Stimulated activated CD4-positive, alpha-beta T cell treated with anti-CD3 and anti-CD28 coated beads, Interleukin-2, amount 100 ng/mL, for 24 hours (primary cell): ENCODE measurements at places on chromosomes 3 and 15.
A peak's percentile ranks its signal among the peaks of the same experiment; 100 is the strongest.

DNA sequence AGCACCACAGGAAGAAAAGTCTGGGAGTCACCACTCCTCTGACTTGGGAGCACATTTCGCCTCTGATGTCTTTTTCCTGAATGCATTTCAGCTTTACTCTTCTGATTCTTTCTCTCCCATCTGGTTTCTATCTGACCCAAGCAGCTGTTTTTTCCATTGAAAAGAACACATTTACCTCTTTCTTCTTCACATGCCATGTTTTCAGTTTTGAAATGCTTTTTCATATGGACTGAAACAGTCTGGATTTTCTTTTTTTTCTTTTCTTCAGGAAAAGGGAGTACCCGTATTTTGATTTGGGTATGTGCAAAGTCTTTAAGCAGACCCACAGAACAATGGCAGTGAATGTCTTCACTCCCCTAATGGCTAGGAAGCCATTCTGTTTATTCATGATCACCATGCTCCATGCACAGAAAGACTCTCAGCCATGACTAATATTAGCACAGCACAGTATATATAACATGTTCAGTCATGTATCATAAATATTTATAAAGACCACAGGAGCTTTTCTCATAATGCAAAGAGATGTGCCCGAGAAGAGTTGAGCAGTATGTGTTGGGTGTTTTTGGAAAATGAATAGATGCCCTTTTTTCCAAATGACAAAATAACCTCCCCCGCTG, 82.7 kb upstream of the LRIG1 start:
- no peak for DNase-seq

GRCh38 chr3:127749361-127749760, 73.0 kb downstream of the MGLL start:
- DNase-seq = no peak

GRCh38 chr15:74201710-74202420, 722 bp downstream of the STRA6 start:
- DNase-seq = no peak

DNA sequence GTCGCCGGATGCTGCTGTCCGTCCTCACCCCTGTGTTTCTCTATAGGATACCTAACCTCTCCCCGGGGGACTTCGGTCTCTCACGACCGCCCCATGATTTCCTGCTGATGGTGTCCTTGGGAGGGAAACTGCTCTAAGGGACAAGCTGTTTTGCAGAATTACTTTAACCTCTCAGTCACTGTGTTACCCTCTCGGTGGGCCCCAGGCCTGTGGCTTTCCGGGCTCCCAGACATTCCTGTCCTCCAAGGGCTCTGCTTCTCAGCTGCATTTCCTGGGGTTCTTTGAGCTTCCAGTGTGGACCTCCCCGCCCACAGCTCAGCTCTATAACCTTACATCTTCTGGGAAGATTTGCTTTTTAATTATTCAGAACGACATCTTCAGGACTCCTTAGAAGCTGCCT, 40.9 kb downstream of the CHST2 start:
- DNase-seq = no peak

GRCh38 chr3:122642935-122643334, 37.7 kb upstream of the PARP14 start:
- DNase-seq = no peak

DNA sequence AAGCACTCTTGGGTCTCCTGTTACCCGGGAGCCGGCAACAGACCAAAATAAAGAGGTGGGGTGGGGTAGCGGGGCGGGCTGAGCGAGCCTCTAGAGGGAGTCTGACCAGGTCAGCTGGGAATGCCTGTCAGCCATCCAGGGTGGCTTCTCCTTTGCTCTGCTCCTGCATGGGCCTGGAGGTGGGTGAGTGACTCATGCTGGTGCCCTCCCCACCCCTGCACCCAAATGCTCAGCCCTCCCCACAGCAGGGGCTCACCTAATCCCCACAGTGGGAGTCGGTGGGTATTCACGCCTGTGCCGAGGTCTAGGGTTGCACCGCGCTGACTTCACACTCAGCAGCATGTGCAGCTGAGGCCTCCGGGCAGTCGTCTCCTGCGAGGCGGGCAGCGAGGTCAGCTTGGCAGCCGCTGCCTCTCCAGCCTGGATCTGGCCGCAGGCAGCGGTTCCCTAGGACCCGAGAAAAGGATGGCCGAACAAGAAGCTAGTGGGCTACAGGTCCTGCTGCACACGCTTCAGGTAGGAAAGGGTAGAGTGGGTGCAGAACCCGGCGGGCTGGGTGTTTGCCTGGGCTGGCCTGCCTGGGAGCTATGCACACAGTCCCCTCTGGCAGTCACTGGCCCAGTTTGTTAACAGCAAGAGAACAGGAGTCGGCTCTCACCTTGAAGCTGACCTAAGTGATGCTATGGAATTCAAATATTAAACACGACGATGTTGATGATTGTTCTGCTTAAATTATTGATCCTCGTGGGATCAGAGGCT, at the start of gene AGBL1:
Gene AGBL1 (plus strand): TSS at position 364 of the 759 bp plus-strand sequence.
- no peak for DNase-seq

GRCh38 chr3:57971975-57972374, 36.2 kb upstream of the FLNB start:
- DNase-seq = no peak

DNA sequence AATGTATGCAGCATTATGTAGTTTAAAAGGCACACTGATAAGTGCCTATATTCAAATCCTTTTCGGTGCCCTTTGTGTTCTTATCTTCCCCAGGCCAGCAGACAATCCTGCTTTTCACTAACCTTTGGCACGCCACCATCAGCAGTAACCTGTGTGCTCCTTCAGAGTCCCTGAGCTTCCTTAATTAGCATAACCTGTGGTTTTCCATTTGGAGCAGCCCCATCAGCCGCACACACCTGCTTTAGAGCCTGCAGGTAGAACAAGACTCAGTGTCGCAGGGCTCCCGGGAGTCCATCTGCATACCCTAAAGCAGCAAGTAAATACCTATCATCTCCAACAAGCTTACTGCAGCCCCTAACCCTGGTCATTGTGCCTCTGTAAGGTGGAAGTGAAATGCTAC, 755.1 kb downstream of the ROBO2 start:
- DNase-seq = no peak

DNA sequence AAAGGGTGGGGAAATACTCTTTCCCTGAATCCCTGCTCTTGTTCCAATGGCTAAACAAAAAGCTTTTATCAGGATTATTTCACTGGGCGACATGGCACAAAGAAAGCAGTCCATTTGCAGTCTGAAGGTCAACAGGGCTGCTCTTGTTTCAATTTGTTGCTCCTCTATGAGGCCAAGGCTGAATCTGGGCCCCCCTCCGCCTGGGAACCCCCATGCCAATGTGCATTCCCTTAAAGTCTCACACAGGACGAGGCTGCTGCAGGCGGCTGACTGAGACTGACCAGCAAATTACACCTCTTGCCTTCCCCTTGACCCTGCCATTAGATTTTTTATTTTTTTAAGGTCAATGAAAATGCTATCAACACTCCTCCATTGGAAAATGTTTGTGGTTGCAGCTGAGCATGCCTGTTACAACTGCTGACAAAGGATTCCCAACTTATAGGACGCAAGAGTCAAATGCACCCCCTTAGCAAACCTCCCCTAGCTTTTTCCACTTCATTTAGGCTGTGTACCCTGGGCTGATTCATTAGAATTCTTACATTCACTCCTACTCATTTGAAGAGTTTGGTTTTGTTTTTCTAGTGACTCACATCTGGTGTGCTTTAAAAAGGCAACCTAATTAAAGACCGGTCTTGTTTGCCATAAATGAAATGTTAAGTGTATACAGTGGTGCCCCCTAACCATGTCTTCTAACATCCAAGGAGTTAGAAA, 60.8 kb upstream of the ARHGEF3 start:
- peak; percentile 30 for DNase-seq

GRCh38 chr15:59905176-59905575, 98.9 kb upstream of the FOXB1 start:
- DNase-seq = no peak

DNA sequence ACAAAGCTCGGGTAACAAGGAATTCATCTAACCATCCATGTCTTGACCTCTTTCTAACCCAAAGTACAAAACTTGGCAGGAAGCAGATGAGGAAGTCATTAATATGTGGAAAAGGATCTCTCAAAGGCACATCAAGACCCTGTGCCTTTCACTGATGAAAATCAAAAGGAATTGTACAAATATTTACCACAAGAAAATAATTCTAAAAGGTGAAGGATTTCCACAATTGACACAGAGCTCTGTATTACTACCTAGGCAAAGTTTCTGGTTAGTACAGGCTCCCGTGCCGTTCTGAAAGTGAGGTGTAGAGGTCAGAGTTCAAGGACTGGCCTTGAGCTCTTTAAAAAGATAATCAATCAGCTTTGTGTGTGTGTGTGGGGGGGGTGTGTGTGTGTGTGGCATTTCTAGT, 239.7 kb upstream of the ICE2 start:
- no peak for DNase-seq

GRCh38 chr3:54986294-54986693, 58.4 kb upstream of the LRTM1 start:
- no peak for DNase-seq

DNA sequence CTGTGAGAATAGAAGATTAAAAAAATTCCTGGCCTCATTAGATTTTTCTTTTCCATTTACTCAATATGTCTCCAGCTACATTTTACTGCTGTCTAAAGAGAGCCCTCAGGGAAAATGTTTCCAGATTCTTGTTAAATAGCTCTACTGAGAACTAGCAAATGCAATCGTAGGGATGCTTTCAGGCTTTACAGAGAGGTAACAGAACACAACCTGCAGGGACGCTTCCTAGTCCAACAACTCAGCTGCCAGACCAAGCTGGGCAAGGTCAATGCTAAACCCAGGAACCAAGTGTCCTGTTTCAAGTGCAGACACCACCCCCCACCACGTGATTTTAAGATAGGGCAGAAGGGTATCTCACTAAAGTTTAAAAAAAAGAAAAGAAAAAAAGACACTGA, 25.2 kb downstream of the ARHGEF3 start:
- DNase-seq = no peak

GRCh38 chr3:16251316-16252085, 13.2 kb downstream of the DPH3 start:
- DNase-seq = no peak

GRCh38 chr3:105503191-105503593, 136.5 kb downstream of the ALCAM start:
- DNase-seq = no peak

GRCh38 chr15:67585681-67586080, 43.2 kb downstream of the MAP2K5 start:
- DNase-seq = no peak

DNA sequence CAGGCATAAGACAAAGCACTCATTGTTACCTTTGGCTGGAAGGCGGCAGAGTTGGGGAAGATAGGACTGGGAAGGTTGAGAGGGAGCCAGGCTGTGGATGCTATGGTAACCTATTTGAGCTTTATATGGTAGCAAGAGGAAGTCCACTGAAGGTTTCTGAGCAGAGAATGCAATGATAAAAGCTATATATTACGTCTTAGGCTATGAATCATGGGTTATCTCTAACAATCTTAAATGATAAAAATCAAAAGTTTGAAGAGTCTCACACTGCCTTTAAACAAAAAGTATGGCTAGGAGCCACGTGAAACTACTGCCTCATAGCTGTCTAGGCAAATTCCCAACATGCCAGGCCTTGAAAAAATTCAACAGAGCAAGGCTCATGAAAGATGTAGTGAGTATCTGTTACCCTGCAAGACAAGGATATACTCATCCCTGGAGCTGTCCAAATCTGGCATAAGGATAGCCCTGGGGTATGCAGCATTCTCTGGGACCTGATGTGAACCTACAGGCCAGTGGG, 4.1 kb downstream of the P3H2 start:
- no peak for DNase-seq

DNA sequence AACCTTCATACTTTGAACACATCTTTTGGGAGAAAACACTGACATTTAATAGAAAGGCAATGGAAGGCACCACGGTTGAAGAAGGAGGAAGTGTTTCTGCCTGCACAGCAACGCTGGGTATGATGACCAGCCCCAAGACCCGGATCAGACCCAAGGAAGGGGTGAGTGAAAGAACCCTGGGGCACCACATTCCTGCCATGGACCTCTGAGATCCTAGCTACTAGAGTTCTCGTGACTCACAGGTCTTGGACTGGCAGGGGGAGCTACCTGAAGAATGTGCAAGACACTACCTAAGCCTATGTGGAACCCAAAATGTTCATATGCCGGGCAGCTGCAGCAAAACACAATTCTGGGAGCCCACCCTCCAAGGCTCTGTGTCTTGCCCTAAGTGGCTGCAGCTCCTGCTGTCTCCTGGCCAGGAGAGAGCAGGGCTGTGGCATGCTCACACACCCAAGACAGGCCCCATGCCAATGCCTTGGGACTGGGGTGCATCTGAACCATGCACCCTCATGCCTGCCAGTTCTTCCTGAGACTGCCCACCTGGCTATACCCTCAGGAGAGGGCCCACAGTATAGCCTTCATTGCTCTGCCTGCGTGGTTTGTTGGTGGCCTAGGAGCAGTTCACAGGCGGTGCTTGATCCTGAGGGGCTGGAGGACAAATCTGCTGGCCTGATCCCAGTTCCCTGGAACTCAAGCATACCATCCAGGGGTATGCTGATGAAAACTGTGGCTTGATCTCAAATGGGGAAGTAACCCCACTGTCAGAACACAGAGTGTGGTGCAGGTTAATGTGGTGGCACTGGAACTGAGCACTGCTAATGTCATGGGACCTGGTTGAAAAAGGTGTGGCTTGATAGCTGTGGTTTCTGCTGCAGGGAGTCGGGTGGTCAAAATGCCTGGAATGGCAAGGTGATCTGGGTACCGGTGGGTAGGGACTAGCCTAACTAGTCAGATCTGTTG, 353.3 kb upstream of the ARHGEF26 start:
- DNase-seq = no peak

- DNase-seq = no peak
Measured at GRCh38 chr3:108474581-108474980, 35.8 kb downstream of the MYH15 start.

DNA sequence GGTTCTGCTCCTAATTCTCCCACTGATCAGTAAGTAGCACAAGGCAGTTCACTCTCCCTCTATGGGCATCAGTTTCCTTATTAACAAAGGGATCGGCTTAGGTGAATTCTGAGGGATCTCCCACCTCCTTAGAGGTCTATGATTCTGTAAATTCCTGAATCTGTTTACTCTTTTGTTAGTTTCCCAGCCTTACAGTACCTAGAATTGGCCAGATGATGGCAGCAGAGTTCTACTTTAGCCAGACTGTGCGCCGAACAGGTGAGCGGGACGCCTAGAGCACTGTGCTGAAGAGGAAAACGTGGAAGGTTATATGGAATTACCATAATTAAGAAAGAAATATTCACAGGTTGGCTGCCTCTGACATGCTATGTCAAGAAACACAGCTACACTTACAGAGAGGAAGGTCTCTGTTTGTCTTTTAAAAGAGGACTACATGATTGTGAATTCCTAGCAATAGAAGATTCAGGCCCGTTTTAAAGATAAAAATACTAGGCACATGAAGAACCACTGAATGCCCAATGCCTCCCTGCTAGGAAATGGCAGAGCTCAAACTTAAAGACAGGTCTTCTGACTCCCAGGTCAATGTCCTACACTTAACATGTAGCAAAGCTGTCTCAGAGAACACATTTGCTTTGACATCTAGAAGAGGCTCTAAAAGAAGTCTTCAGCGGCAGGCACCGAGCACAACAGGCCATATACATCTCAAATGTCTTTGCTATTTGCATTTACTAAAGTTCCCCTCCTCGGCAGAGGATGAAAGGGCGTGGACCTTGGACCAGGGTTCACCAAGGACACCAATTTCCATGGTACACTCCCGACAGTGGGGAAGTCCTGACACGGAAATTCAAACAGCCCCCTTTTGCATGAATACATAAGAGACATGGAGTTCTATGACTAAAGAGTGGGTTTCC, 259.9 kb downstream of the FGF12 start:
- peak; percentile 54 for DNase-seq

GRCh38 chr15:80490431-80490990, 86.3 kb downstream of the ARNT2 start:
- DNase-seq = no peak
